ENCODE measurements at places on chromosomes 6 and 20.
A peak's percentile ranks its signal among the peaks of the same experiment; 100 is the strongest.

GRCh38 chr20:62505337-62506045 lies 29.7 kb upstream of the GATA5 start:
- DNase-seq = peak; percentile 83

GRCh38 chr6:112939563-112939962 lies 592.4 kb downstream of the RFPL4B start:
- no peak for DNase-seq

- no peak for DNase-seq
Measured at GRCh38 chr6:140849456-140849855, 1283.3 kb upstream of the GJE1 start.

DNA sequence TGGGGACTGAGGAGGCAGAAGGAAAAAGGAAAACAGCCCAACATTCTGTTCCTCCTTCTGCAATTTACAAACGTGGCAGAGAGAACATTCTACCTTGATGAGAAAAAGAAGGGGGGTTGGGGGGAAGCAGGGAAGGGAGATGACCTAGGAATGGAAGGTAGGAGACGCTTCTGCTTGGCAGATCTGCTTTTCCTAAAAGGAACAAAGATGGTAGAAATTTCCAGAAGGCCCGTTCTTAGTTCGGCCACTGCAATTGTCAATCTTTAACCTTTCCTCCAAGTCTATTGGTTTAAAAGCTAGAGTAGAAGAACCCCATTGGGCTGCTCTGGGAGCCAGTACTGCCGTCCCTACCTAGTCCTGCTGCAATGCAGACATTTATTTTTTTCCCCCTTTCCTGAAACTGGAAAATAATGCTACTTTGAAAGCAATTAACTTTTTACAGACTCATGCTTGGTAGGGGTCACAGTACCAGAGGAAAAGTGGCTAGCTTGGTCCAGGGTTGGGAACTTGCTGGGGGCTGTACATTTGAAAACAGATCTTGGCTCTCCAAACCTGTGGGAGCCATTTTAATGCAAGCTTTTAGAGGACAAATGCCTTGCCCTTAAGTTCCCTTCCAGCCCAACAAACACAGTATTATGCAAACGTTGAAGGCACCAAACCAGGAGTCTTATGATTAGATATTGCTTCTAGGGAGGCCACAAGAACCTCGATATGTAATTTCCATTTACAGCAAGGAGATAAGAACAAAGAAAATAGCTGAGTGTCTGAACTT lies 2.6 kb downstream of the ZMYND8 start:
- DNase-seq = no peak

DNA sequence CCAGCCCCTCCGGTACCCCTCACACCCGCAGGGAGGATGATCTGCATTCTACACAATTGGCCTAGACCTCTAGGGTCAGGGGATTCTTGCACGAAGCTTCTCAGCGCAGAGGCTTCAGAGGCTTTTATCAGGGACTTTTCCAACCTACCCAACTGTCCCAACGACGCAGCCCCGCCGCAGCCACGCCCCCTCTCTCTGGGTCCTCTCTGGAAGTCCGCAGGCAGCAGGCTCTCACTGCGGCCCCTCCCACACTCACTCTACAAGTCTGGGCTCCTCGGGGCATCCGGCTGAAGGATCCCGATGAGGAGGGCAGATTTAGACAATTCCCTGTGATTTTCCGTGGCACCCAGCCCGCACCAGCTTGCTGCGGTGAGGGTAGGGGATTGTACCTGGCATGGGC lies 227.7 kb upstream of the RNF24 start:
- DNase-seq = no peak

DNA sequence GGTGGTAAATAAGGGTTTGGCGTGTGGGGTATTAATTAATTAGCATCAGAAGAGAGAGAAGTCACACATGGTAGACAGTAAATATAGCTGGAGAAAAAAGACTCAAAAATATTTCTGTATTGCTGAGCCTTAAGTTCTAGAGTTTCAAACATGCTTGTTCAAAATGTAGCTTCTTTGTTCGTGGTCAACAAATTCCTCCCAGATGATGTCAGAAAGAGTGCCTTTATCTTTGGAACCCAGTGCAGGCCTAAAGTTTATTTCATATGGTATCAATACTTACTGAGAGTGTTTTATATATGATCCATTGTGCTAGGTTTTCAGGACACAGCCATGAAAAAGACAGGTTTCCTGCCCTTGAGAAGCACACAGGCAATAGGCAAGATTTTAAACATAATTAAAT lies 18.3 kb downstream of the MARCKS start:
- DNase-seq = no peak

All from psoas muscle (tissue), 8 donors.